Stimulated activated CD4-positive, alpha-beta T cell treated with anti-CD3 and anti-CD28 coated beads, Interleukin-15, amount 100 ng/mL, for 1 hour (primary cell): ENCODE measurements at places on chromosomes 1 and 21.

DNA sequence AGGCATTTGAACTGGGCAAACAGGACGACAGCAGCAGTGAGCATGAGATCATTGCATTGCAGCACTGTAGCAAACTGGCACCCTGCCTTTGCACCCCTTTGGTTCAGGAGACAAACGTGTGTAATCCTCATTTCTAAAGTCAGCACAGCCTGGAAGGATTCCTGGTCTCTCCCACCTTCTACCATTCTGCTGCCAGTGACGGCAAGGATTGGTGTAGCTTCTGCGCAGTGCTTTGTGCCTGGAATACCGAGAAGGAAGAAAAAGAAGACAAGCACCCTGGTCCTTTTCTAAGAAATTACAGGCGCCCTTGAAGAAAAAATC is 805.3 kb downstream of the USP25 start:
- no peak for DNase-seq

GRCh38 chr21:28174701-28175100 is 818.0 kb downstream of the LTN1 start:
- DNase-seq, result no peak

DNA sequence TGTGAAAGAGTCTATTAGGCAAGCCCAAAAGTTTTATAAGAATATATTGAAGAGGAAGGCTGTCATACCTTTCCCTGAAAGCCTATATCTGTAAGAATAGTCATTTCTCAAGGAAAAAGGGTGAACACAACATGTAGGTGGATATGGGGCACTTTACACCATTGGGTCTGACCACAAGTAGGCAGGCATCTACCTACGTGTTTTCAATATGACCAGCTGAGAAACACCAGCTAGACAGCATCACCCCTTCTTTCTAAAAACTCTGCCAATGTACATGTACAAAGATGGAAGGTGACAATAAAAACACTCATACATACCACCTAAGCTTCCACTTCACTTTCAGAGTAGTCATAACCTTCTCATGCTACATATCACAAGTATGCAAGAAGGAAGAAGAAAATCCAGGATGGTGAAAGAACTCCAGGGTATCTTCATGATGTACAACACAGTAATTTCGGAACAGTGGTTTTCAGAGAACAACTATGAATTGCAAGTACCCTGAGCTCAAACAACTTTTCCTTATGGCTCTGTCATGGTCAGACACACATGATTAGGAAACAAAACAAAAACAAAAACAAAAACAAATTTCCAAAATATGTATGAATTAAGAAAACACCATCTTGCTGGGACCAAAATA is 98.5 kb upstream of the ADGRL2 start:
- DNase-seq, result no peak

GRCh38 chr1:117209094-117209493 is 1.6 kb downstream of the VTCN1 start:
- DNase-seq, result no peak

DNA sequence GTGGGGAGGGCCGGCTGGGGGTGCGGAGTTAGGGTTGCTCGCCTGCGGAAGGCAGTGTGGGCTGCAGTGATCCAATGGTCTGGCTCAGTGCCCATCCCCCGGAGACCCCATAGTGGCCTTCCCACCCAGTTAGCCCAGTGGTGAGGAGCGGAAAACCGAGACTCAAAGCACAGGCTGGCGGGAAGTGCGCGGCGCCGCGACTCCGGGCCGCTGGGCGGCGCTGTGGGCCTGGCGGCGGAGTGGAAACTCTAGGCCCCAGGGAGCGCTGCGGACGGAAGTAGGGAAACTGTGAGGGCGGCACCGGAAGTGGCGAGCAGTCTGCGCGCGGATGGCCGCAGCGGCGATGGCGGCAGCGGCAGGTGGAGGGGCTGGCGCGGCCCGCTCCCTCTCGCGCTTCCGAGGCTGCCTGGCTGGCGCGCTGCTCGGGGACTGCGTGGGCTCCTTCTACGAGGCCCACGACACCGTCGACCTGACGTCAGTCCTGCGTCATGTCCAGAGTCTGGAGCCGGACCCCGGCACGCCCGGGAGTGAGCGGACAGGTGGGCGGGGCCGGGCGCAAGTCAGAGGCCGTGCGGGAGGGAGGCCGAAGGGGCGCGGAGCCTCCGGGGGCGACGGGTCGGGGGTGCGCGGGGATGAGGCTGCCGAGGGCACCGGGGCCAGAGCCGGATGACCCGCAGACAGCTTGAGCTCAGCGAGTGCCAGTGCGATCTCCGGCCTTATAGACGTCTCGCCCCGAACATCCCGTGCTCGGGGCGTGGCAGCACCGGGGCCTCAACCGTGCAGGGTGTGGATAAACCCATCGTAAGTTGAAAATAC is at the start of gene ADPRS:
TSS of gene ADPRS (plus strand) at position 316 of the 816 bp plus-strand sequence. CDS start at position 329, 13 bp downstream.
- DNase-seq, result peak; percentile 85

- DNase-seq, result no peak
Measured at GRCh38 chr1:109131800-109132199, 17.9 kb downstream of the ELAPOR1 start.

- DNase-seq, result no peak
Measured at GRCh38 chr1:172472495-172472894, 28.6 kb upstream of the PIGC start.

DNA sequence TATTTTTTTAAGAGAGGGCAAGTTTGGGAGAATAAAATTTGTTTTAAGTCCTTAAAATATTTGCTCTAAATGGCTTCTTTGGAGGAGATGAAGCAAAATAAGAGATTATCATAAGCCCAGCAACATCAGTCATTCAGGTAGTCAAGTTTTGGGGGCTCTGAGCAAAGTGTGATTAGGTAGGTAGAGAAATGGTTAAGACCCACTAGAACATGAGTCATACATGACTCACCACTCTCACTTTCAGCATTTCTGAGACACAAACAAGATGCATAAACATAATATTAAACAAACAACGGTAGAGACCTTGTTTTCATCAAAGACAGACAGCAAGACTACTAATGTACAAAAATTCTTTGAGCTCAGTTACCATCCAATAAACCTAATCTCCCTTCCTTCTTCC is 272.2 kb downstream of the LMO4 start:
- no peak for DNase-seq
